ENCODE measurements at places on chromosomes 2 and 18.

DNA sequence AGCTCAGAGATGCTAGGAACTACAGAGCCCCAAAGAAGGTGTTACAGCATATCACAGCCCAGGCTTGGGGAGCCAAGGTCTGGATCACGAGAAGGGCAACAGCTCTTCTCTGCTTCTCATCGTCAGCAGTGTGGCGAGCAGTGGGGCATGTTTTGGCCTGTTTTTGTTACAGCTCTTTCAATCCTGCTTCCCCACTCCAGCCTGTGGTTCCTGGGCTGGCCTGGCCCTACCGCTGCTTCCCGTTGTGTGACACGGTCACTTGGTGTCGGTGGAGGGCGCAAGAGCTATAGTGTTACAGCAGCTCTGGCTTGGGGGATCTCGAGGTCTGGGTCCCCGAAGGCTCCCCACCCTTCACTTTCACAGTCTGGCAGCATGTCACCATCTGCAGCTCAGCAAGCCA is 870.2 kb downstream of the CBLN2 start:
- DNase-seq: no peak

DNA sequence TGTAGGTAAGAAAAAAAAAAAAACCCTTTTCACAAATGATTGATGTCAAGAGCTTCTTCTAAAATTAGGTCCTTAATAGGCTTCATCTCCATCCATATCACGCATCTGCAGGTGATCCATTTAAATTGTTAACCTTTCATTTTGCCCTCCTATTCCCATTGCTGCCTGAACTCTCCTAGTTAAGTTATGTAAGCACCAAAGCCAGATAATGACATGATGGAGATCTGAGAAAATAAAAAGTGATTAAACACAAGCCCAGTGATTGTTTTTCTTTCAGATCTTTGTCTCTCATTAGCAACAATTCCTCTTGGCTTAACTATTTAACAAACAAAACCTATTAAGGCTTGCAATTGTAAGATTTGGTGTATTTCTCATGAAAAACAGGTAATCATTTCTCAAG is 20.0 kb downstream of the LANCL1 start:
- no peak for DNase-seq

GRCh38 chr18:70197026-70197425 is 8.5 kb downstream of the RTTN start:
- no peak for DNase-seq

DNA sequence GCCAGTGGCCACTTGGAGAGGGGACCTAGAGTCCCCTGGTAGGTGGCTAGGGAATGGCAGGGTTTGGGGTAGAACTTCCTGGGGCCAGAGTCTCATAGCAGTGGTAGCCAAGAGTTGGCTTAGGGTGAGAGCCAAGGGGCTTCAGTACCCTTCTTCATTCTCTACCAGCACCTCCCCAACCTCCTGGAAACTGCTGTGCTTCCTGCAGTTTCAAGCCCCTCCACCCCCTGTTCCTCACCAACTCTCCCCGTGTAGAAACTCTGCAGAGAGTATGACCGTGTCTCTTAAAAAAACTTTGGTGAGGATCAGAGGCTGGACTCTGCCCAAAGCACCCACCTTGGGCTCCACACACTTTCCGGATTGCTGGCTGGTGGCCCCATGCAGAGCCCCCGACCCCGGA is 159.6 kb downstream of the MSH2 start:
- no peak for DNase-seq

DNA sequence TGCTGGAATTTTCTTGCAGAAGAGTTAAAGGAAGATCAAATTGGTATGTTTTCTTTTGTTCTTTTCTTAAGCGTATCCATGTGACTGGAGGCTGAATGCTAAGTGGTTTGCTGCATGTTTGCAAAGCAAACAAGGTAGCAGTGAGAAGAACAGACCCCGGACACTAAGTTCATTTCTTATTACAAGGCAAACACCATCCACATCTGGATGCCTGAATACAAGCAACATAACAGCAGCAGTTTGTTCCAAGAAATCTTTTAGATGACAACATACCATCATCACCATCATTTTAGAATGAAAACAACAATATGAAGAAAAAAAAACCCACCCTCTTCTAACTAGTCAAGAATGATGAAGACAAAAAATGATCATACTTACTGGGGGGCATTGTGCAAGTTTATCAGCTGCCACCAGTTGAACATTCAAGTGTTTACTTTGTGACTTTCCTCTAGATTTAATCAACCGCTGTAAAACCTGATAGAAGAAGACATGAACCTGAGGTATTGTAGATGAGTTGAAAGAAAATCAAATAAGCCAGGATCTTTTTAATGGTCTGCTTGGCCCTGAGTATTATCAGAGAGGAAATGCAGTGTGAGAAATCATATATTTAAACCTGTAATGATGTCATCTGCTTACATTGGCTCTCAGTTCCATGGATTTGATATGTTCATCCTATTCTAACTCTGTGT is 25.0 kb upstream of the ARL5A start:
- DNase-seq: no peak

DNA sequence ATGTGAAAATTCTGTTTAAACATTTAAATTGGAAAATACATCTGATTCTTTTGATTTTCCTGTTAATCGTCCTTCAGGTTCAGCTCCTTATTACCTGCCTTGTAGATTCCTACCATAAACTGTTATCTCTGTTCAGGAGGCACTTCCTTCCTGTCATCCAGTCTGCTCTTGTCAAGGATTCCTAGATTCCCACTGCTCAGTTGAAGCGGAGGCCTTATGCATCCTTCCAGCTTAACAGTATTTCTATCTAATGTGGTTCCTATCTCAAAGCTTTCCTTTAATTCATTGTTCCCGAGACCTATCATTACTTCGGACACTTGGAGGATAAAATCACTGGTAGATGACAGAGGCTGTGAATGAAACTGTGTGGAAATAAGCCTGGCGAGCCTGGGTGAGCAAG is 12.0 kb downstream of the SPAG16 start:
- no peak for DNase-seq

DNA sequence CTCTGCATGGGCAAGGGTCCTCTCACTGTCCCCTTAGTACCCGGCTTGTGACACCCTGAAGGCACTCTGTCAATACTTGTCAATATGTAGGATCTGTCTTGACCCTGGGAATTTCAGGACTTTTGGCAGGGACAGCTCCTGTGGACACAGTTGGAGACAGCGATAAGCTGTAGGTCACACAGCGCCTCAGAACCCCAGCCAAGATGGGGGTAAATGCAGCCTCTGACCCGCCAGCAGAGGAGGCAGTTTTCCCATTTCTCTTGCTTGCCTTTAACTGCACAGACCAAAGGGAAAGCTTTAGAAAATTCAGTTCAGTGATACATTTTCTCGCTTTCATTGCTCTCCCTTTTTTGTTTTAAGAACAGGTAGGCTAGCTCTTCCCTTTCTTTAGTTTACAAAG is 54.8 kb upstream of the KLHL29 start:
- DNase-seq: no peak

GRCh38 chr2:218229239-218229638 is 12.2 kb downstream of the ARPC2 start:
- no peak for DNase-seq

GRCh38 chr2:233049194-233049761 is 10.9 kb upstream of the INPP5D start:
- DNase-seq: no peak

- no peak for DNase-seq
Observed at GRCh38 chr2:153235516-153235915, 243.0 kb downstream of the RPRM start.

- DNase-seq: no peak
Observed at GRCh38 chr2:136527560-136527959, 237.8 kb upstream of the THSD7B start.

GRCh38 chr2:41020358-41020757 is 568.5 kb upstream of the SLC8A1 start:
- DNase-seq: no peak

GRCh38 chr2:11006191-11006590 is 94.5 kb downstream of the KCNF1 start:
- DNase-seq: no peak

- no peak for DNase-seq
Observed at GRCh38 chr2:97911206-97911921, 84.4 kb downstream of the TMEM131 start.

DNA sequence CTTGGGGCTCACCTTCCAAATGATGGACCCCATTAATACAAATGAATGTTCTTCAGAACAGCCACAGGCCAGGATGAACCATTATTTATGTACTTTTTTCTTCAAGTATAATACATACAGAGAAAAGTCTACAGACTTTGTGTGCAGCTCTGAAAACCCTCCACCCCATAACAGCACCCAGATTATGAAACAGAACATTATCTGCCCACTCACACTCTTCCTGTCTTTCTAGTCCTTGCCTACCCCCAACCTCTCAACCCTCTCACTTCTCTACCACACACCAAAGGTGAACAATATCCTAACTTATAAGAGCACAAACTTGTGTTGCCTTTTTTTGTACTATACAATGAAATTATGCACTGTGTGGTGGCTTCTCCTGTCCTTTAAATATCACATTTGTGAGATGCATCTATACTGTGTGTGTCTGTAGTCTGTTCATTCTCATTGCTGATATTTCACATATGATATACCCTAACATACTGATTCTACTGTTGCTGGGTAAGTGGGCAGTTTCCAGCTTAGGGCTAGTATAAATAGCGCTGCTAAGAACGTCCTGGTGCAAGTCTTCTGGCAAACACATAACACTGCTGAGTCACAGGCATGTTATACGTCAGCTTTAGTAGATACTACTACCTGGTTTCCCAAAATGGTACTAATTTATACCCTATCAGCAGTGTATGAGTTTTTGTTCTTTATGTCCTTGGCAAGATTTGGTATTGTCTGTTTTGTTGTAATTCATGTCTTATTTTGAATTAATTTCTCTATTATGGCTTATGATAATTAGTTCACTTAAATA is 1.0 kb upstream of the NPHP1 start:
- no peak for DNase-seq

- no peak for DNase-seq
Observed at GRCh38 chr2:154713675-154714074, 15.2 kb downstream of the KCNJ3 start.

DNA sequence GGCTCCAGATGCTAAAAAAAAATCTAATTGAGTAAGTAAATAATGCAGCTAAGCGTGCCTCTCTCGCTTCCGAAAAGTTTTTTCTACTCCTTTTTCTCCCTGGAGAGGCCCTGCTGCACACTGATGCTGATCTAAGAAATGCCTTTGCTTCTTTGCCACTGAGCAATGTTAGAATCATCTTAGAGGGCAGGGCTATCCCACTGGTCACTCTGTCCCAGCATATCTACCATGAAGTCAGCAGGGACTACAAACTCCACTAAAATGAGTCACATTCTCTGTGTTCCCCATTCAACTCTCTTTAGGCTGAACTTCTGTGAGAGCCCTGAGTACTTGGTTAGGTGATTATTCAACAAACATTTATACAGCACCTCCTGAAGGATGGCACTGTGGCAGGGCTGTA is 127.6 kb upstream of the LYPD1 start:
- DNase-seq: no peak

GRCh38 chr2:181948227-181948626 is 37.4 kb upstream of the PPP1R1C start:
- DNase-seq: no peak

GRCh38 chr2:139078376-139078775 is 298.2 kb upstream of the NXPH2 start:
- no peak for DNase-seq

- no peak for DNase-seq
Observed at GRCh38 chr2:200637901-200638300, 52.1 kb downstream of the AOX1 start.

- no peak for DNase-seq
Observed at GRCh38 chr2:112161431-112162145, 23.4 kb downstream of the FBLN7 start.

GRCh38 chr2:44230378-44230777 is 44.9 kb upstream of the SLC3A1 start:
- DNase-seq: no peak

GRCh38 chr18:67599277-67599676 is 82.8 kb upstream of the DSEL start:
- DNase-seq: no peak

DNA sequence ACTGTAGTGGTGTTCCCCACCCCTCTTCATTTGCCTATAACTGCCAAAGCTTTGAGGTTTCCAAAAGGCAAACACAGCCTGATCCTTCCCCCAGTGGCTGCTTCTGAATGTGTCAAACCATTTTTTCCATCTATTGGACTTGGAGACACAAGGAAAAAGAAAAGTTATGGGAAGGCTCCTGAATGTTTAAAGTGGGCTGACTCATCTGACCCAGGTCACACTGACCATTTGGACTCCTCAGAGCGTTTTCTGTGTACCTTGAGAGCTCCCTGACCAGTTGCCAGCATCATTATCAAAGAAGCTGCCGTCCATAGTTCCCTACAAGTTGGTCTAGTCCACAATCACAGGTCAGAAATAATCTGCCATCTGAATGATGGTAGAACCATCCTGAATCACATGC is 123.4 kb upstream of the COL3A1 start:
- DNase-seq: no peak

- DNase-seq: no peak
Observed at GRCh38 chr2:85303780-85304531, 23.8 kb downstream of the TGOLN2 start.

DNA sequence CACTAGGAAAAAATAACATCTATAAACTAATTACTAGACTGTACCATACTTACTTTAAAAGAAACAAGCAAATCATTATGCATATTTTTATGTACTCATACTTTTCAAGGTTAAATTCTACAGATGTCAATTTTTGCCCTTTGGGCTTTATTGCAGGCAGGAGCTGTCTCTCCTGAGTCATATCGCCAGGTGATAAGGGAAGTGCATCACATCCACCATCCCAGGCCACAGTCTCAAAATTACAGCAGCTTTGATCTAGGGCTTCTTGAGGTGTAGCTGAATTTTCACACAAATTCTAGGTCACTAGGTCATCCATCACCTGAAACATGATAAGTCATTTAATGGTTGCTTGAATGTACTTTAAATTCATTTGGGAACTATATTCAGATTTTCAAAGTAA is 38.4 kb upstream of the FRZB start:
- no peak for DNase-seq

GRCh38 chr2:109613922-109614714 is at the start of the genes SEPTIN10 and SOWAHC:
Gene SEPTIN10, minus strand, starts transcription at chr2:109613966. Its CDS starts 139 bp downstream, at chr2:109613827.
Gene SOWAHC, plus strand, starts transcription at chr2:109614364. Its CDS starts 126 bp downstream, at chr2:109614490.
- peak; percentile 61 for DNase-seq

DNA sequence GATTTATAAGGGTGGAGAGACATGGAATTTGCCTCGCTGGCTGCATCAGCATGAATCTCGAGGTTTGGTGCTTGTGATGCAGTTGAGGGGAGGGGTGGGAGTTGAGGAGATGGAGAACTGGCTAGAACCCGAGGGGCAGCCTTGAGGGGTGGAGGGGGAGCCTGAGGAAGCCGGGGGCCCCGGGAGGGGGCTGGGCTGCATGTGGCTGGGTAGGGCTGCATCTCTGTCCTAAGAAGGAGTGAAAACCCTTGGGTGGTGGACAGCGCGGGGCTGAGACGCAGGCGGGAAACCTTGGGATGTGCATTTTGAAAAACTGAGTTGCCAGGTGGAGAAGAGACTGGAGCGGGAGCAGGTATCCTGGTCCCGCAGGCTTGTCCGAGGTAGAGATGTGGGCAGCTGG is 64.2 kb downstream of the SNTG2 start:
- DNase-seq: no peak
